NCI-H1105 (cell line): ENCODE measurements at places on chromosomes 2 and 18.

GRCh38 chr2:49812730-49813129 lies 658.4 kb upstream of the FSHR start:
- no peak for DNase-seq

DNA sequence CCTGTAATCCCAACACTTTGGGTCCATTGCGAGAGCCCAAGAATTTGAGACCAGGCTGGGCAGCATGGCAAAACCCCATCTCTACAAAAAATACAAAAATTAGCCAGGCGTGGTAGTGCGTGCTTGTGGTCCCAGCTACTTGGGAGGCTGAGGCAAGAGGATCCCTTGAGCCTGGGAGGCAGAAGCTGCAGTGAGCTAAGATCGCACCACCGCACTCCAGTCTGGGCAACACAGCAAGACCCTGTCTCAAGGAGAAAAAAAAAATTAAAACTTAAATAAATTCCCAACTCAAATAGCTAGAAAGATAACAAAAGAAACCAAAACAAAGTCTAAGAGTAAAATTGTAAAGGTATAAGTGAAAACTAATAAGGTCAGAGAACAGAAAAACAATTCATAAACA lies 6.2 kb downstream of the ASXL2 start:
- DNase-seq = no peak

GRCh38 chr2:99980176-99980575 lies 162.2 kb downstream of the AFF3 start:
- DNase-seq = no peak

- DNase-seq = no peak
Observed at GRCh38 chr18:75124551-75124950, 84.4 kb downstream of the PTGR3 start.

DNA sequence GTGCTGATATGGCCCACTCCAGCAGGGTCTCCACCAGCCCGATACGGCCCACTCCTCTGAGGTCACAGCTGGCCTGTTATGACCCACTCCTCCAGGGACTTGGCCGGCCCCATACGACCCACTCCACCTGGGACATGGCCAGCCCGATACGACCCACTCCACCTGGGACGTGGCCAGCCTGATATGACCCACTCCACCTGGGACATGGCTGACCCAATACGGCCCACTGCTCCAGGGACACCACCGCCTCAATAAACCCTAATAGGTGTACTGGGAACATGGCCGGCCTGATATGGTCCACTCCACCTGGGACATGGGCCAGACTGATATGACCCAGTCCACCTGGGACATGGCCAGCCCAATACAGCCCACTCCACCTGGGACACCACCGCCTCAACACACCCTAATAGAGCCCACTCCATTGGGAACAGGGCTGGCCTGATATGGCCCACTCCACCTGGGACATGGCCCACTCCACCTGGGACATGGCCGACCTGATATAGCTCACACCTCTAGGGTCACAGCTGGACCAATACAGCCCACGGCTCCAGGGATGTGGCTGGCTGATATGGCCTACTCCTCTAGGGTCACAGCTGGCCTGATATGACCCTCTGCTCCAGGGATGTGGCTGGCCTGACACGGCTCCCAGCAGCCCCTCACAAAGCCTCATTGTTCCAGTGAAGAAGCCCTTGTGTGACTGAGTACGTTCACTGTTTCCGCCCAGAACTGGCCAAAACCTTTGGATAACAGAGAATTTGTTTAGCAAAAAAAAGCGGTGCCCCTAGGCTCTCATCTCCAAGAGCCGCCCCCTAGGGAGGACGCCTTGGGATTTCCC lies 245.6 kb downstream of the HDAC4 start:
- DNase-seq = no peak

DNA sequence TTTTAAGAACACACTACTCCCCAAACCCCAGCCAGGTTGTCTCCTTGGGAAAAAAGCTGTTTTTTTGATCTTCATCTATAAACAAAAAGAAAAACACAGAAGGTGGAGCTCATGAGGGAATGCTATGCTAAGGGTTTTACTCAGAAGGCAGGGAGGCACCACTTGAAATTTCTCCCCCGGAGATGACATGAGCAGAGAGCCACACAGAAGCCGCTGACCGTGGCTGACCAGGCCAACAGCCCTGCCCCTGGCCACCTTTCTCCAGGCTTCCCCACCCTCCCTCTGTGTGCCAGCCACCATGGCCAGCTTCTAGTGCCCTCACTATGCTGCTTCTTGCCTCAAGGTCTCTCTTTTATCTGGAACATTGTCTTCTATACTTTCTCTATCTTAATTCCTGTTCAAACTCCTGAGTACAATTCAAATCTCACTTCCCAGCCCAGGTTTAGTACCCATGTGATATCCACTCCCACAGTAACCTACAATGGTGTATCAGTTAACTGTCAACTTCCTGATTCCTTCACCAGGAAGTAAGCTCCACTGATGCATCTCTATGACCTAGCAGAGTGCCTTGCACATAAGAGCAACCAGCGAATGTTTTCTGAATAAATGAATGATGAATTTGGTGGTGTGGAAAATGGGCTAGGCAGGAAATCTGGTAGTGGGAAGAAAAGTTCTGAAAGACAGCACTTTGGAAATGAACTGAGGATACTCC lies 15.3 kb downstream of the LAPTM4A start:
- no peak for DNase-seq

DNA sequence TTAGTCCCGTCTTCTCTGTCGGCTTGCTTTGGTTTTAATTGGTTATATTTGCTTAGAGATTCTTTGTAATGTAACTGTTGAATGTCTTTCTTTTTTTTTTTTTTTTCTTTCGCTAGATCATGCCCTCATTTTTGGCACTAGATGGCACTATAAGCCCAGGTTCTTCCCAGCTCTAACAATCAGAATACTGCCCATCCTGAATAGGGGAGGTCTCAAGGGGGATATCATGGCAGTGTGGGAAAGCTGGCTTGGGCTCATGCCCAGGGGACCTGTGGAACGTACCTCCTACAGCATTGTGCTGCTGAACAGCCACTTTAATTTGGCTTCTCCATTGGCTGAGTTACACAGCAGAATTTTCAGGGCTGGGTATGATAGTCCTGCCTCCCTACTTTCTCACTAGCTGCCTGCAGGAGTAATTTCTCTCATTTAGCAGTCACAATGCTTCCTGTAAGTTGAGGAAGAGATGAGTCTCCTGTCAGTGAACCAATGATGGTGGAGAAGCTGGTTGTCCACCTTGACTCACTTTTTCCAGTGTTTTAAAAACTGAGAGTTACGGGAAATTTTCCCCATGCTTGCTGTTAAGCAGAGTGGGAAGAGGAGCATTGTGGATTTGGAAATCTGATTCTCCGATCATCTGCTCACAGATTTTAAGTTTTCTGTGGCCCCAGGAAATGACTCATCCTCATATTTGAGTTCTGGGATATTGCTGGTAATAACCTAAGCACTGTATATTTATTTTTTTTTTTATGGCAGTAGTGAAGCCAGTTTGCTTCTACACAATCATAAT lies 47.2 kb downstream of the RAD51AP2 start:
- peak; percentile 6 for DNase-seq

- no peak for DNase-seq
Observed at GRCh38 chr2:68431316-68431972, 35.6 kb downstream of the FBXO48 start.

DNA sequence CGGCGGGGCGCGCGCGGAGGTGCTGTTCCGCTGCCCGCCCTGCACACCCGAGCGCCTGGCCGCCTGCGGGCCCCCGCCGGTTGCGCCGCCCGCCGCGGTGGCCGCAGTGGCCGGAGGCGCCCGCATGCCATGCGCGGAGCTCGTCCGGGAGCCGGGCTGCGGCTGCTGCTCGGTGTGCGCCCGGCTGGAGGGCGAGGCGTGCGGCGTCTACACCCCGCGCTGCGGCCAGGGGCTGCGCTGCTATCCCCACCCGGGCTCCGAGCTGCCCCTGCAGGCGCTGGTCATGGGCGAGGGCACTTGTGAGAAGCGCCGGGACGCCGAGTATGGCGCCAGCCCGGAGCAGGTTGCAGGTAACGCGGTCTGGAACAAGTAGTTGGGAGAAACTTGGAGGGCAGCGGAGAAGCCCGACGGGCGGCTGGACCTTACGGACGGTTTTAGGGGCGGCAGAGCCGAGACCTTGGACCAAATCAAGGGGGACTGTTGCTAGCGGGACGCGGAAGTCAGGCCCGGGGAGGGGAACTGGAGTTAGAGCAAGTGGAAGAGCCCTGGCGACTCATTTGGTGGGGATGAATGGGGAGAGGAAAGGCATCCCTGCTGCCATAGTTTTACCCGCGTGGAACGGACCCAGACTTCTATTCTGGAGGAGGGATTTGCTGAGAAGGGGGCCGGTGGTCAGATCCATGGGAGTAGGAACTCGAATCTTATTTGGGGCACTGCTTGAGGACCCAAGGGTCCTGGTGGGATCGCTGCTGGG lies 573 bp downstream of the IGFBP2 start:
- DNase-seq = peak; percentile 34

DNA sequence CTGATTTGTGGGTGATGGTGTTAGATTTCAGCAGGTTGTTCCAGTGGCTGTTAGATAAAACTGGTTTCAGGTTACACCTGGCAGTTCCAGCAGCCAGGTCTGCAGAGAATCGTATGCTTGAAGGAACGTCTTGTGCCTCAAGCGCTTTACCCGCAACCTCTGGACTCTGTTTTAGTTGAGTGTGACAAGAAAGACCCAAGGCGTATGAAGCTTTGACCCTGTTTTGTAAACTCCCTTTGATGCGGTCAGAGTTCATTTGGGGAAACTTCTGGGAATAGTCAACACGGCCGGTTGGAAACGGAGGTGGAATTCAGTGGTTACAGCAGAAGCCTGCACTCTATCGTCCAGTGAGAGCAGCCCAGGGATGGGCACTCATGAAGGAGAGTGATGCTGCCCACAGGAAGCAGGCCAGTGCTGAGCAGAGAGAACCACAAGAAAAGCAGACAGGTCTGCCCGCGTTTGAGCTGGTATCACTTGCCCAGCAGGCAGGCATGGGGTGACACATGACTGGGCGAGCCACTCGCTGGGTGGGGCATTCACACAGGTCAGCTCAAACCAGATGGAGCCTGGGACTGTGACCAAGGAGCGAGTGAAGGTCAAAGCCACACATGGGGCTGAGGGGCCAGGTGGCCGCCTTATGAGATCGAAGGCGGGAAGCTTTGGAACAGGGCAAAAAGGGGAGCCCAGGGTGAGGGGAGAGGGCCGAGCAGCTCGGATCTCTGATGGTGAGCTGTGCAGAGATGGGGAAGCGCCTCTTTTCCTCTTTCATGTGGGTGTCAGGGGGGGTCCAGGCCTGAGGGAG lies 99.6 kb upstream of the MBOAT2 start:
- DNase-seq = no peak

DNA sequence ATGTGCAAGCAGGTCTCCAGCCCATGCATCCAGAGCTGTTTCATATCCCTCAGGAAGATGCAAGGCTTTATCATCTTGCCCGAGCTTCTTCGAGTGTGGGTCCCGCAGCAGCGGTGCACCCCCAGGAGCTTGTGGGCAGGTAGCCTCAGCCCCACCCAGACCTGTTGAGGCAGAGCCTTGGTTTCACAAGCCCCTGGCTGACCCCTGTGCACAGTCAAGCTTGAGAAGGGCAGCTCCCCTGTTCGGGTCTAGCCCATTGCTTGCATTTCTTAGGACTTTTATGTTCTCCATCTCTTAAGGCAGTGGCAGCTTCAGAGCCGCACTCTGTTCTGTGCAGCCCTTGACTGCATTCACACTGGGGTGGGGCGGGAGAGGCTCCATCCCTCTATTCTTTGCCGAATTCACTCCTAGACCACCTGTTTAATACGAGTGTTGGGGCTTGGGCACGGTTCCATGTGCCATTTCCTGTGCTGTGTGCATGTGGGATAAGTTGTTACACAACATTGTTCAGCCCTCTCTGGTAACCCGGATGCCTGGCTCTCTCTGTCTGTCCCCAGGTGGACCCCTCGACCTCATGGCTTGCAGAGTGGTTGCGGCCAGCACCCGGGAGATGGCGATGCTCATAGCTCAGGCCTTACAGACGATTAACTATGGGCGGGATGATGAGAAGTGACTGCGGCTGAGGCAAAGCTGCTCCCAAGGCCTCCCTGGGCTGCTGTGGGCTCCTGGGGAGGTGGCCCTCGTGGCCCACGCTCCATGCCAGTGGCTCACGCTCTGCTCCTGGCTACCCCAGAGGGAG lies 48.7 kb downstream of the IMPA2 start:
- DNase-seq = no peak

- no peak for DNase-seq
Observed at GRCh38 chr2:86393521-86394491, 47.4 kb upstream of the KDM3A start.

DNA sequence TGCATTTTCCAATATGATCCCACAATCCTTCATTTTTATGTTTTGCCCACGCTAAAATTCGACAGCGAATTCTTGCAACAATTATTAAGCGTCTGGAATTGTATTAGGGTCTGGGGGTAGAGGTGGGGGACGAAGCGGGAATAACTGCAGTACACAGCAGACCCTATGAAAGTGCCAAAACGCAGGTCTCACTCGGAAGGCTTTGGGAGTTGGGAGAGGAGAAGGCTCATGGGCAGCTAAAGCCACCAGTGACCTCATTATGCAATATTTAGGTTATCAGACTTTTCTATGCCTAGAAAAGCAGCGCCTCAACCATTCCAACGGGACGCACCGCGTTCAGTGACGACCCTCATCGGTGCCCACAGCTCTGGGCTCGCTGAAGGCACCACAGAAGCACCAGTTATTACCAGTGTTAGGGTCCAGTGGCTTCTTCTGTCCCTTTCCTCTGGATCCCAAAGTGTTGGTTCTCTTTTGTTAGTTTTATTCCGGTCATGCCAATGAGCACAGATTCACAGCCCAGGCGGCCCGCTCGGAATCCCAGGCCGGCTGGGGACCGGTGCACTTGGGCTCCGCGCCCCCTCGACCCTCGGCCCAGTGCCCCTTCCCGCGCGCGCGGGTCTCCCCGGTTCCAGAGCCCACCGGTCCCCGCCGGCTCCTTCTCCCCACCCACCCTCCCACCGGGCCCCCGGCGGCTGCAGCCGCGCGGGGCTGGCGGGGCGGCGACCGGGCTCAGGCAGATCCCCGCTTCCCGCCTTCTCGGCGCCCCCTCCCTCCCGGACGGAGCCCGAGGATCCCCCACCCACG lies 737 bp upstream of the MAPK4 start:
- DNase-seq = no peak

GRCh38 chr2:23698116-23698693 lies 228.7 kb downstream of the ATAD2B start:
- DNase-seq = no peak

- DNase-seq = no peak
Observed at GRCh38 chr18:55346961-55347740, 240.8 kb downstream of the TCF4 start.

DNA sequence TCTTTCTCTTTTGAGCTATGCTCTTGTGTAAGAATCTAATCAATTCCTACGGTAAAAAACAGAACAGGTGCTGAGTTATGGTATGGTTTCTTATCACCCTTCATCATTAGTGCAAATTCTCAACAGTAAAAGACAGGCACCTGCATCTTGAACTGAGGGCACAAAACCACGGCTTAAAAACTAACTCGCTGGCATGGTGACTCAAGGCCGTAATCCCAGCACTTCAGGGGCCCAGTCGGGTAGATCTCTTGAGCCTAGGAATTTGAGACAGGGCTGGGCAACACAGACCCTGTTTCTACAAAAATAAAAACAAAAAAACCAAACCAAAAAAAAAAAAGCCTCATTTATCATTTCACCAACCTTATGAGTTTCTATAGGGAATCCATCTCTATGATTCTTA lies 33.3 kb downstream of the THAP4 start:
- no peak for DNase-seq
